GM23248 (cell line): ENCODE measurements at places on chromosomes 11 and 22. TPM values are rescaled to one million over a fixed set of nuclear protein-coding genes. Genes with fewer than 3 reads are reported as not detected.

NR1H3 gene
- polyA plus RNA-seq = 4.9 and 5.1 TPM in 2 replicates

OR8A1 gene
- polyA plus RNA-seq = not detected in 2 replicates

MS4A18 gene
- polyA plus RNA-seq = not detected in 2 replicates

GNAZ gene
- 0.24 and 0.25 TPM in 2 replicates for polyA plus RNA-seq

CCDC81 gene
- 0.49 TPM in 1 of 2 replicates, not detected in the other for polyA plus RNA-seq

MED19 gene
- 37.1 and 39.6 TPM in 2 replicates for polyA plus RNA-seq

OR51B2 gene
- polyA plus RNA-seq = not detected in 2 replicates

RSF1 gene
- 40.6 and 48.2 TPM in 2 replicates for polyA plus RNA-seq

GPR83 gene
- polyA plus RNA-seq = 0.04 TPM in 1 of 2 replicates, not detected in the other

SLC22A9 gene
- not detected in 2 replicates for polyA plus RNA-seq

CSF2RB gene
- polyA plus RNA-seq = 2.3 and 2.6 TPM in 2 replicates

ADM2 gene
- polyA plus RNA-seq = 11.6 and 14.0 TPM in 2 replicates

PGA5 gene
- not detected in 2 replicates for polyA plus RNA-seq

KCTD14 gene
- polyA plus RNA-seq = 0.85 and 1.0 TPM in 2 replicates

FDXACB1 gene
- polyA plus RNA-seq = 2.1 TPM in 2 replicates

OR51I1 gene
- polyA plus RNA-seq = not detected in 2 replicates

MMP12 gene
- 0.19 and 0.41 TPM in 2 replicates for polyA plus RNA-seq

GP1BB gene
- 3.2 and 4.9 TPM in 2 replicates for polyA plus RNA-seq

OR10AG1 gene
- polyA plus RNA-seq = not detected in 2 replicates

ADAMTS8 gene
- polyA plus RNA-seq = 0.09 and 0.10 TPM in 2 replicates

OR51G1 gene
- not detected in 2 replicates for polyA plus RNA-seq
